ENCODE measurements at places on chromosomes 13 and 19. TPM values are rescaled to one million over a fixed set of nuclear protein-coding genes. Genes with fewer than 3 reads are reported as not detected.

DNA sequence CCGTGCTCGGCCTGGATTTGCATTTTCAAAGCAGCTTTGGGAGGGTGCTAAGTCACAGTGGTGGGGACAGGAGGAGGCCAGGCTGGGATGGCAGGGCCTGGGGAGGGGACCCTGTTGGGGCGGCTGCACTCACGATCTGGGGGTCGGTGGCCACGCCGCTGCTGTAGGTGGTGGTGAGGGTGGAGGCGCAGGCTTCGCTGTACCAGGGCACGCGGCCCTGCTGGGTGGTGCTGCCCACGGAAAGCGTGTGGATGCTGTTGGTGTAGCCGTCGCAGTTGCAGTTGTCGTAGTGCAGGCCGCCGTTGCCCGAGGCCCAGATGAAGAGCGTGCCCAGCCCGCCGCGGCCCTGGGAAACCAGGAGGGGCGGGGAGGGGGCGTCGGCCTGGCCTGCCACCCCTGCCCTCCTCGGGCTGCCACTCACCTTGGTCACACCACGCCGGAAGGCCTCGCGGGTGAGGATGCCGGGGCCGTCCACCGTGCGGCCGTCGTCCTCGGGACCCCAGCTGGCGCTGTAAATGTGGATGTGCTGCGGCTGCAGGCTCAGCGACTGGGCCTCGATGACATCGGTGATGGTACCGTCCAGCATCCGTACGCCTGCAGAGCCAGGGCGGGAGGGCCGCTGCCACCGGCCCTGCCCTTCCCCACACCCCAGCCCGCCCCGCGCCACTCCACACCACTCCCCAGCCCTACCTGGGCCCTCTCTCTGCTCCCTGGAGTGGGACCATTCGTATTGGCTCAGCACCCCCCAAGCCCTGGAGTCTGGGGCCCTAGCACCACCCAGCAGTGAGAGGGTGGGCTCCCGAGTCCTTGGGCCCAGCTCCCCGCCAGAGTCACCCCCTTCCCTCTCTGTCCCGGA lies 3.2 kb downstream of the PCSK4 start:
- no peak for DNase-seq
- H3K27me3 ChIP-seq: no peaks in the 10 kb centered on the region
- peaks cover 17% of the 10 kb centered on the region for H3K4me1 ChIP-seq

DNA sequence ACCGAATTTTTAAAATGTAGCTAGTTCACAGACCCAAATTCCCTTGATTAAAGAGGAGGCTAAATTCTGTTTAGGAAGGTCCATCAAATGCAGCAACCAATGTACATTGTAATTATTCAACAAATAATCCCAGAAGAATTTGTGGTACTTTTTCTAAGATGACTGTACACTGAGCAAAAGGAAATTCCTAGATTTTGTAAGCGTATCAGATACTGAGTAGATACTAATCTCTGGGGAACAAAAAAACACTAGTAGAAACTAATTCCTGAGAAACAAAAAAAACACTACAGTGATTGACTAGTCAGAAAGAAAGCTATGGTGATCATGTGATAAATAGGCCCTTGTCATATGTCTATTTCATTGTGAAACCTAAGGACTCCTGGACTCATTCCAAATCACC lies 246.1 kb downstream of the PCDH17 start:
- H3K36me3 ChIP-seq: no peaks in the 10 kb centered on the region
- no peaks in the 10 kb centered on the region for H3K4me1 ChIP-seq
- no peaks in the 10 kb centered on the region for H3K27me3 ChIP-seq
- H3K27ac ChIP-seq: no peak overlapping the region

GRCh38 chr19:55344444-55344843 lies 4.8 kb downstream of the KMT5C start:
- no peak overlapping the region for H3K27ac ChIP-seq
- no peak overlapping the region for H3K4me3 ChIP-seq
- peaks cover 14% of the 10 kb centered on the region for H3K36me3 ChIP-seq

- no peaks in the 10 kb centered on the region for H3K36me3 ChIP-seq
- no peak overlapping the region for H3K27ac ChIP-seq
- H3K4me3 ChIP-seq: no peak overlapping the region
- DNase-seq: no peak
- H3K4me1 ChIP-seq: peaks cover 5% of the 10 kb centered on the region
Observed at GRCh38 chr13:113161433-113161832, 3.0 kb downstream of the PROZ start.

DNA sequence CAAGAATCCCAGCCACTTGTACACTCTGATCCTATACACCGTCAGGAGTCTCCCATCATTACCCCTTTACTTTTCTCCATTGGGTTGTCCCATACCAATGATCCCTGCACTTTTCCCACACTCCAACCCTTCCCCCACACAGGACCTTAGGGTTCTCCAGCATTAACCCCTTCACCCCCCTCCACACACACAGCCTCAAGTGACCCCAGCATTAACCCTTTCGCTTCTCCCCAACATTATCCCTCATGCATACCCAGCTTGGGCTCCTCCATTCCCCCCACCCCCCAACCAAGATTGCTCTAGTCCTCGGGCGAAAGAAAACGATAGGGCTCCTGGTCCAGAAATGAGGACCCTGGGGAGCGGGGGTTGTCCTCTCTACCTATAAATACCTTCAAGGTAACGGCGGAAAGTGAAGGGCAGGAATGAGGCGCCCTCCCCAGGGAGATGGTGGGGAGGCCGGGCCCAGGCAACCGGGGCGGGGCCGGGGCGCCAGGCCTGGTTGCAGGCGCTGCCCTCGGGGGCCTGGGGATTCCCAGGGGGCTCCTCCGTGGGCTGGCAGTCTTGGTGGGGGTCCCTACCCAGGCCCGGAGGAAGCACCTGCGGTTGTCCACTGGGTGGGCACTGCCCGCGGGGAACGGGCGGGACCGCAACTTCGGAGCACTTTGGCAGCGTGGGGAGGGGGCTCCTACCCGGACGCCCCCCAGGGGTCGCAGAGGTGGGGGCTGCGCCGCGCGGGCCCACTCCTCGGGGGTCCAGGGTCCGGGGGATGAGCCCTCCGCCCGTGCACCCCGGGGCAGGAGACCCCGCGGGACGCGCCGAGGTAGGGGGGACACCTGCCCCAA lies 757 bp downstream of the WIZ start:
- no peaks in the 10 kb centered on the region for H3K36me3 ChIP-seq
- no peaks in the 10 kb centered on the region for H3K27me3 ChIP-seq
- no peak for DNase-seq
- no peaks in the 10 kb centered on the region for H3K4me1 ChIP-seq
- peak overlapping the region; percentile 89 for H3K27ac ChIP-seq
- H3K4me3 ChIP-seq: peak overlapping the region; percentile 41

The SELENOV gene
- total RNA-seq: not detected

The VASP gene
- total RNA-seq: 61.7 TPM

- no peak overlapping the region for H3K27ac ChIP-seq
- no peaks in the 10 kb centered on the region for H3K4me1 ChIP-seq
- DNase-seq: no peak
- H3K4me3 ChIP-seq: no peak overlapping the region
Observed at GRCh38 chr13:40813667-40814454, 24.4 kb downstream of the SLC25A15 start.

DNA sequence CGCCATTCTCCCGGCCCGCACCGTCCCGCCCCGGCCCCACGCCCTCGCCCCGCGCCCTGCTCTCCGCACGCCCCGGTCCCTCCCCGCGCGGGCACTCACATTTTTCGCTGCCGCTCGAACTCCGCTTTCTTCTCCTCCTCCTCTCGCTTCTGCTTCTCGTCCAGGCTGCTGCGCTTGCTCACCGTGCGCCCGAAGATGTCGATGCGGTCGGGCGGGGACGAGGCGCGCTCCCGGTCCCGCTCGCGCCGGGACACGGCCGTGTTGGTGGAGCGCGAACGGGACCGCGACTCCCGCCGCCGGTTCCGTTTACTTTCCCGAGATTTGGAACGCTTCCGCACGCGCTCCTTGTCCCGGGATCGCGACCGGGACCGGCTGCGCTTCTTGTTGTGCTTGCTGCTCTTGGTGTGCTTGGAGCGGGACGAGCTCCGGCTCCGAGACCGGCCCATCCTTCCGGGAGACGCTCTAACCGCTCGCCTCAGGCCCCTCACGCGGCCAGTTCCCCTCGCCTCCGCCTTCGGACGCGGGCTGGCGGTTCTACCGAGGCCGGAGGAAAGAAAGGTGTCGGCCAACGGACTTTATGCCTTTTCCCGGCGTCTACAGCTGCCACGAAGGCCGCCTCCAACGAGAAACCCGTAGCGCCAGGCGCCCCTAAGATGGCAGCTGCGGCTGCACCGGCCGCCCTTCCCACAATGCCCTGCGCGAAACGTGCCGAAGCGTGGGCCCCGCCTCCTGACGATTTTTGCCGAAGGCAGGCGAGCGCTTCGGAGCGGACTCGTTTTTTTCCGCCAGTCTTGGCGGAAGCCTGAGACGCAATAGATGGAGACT lies at the start of gene ARGLU1:
ARGLU1 (minus strand) TSS at position 664 of the 825 bp plus-strand sequence; CDS start at position 446, 218 bp downstream.
- peak within 1 kb of the TSS; percentile 78 for H3K4me3 ChIP-seq
- H3K4me1 ChIP-seq: peaks cover 45% of the 10 kb centered on the region
- H3K27me3 ChIP-seq: no peaks in the 10 kb centered on the region
- H3K27ac ChIP-seq: peak within 1 kb of the TSS; percentile 99
- peak; percentile 92 for DNase-seq

GRCh38 chr13:64482373-64482772 lies 2747.8 kb downstream of the PCDH9 start:
- no peaks in the 10 kb centered on the region for H3K4me1 ChIP-seq
- H3K27me3 ChIP-seq: no peaks in the 10 kb centered on the region
- no peak for DNase-seq

- DNase-seq: no peak
- no peak overlapping the region for H3K4me3 ChIP-seq
- H3K4me1 ChIP-seq: no peaks in the 10 kb centered on the region
- no peaks in the 10 kb centered on the region for H3K27me3 ChIP-seq
- H3K27ac ChIP-seq: no peak overlapping the region
- peaks cover 8% of the 10 kb centered on the region for H3K36me3 ChIP-seq
Observed at GRCh38 chr13:102680842-102681740, 13.8 kb downstream of the METTL21C start.

DNA sequence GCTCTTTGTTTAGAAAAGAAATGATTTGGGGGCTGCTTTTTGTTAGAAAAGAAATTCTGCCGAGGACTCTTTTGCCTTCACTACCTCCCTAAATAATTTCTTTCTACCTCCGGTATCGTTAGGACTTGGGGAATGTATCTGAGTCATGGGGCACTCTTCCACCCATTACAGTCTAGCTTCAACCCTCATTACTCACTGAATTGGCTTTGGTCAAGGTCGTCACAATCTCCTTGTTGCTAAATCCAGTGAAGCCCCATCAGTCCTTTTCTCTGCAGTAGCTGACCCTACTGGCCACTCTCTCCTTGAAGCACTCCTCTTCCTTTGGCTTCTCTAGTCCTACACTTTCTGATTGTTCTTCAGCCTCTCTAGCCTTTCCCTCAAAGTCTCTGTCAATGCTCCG lies 34.0 kb downstream of the WDR87 start:
- no peak for DNase-seq
- no peak overlapping the region for H3K27ac ChIP-seq
- no peaks in the 10 kb centered on the region for H3K4me1 ChIP-seq
- H3K4me3 ChIP-seq: no peak overlapping the region
- no peaks in the 10 kb centered on the region for H3K36me3 ChIP-seq

The IGFLR1 gene
- 1.8 TPM for total RNA-seq

DNA sequence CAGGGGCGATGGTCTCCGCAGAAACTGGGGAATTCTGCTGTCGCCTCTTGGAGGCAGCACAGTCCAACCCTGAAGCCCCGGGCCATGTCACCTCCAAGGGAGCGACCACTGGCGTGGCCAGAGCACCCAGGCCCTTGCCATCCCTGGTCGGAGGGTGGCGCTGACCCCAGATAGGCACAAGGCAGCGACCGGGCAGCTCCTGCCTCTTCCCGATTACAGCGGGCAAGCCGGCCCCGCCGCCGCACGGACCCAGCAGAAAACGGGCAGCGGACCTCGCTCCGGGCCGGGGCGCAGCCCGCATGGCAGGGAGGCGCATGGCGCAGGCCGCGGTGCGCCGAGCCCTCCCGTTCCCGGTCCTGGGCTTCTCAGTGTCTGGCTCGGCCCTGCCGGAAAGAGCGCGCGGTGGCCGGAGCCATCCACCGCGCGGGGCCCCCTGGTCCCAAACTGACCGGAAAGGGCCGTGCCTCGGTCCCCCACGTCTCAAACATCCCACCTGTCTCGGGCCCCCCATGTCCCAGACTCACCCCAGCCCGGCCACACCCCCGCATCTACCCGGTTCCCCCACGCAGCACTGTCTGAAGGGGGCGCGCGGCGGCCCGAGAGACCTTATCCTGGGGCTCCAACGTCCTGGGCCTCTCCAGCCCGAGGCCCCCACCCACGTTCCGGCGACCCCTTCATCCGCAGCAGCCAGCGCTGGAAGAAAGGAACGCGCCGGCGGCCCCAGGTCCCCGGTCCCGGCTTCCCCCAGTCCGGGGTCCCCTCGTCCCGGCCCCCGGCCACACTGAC lies 727 bp downstream of the CERS1 start:
- no peaks in the 10 kb centered on the region for H3K27me3 ChIP-seq
- H3K27ac ChIP-seq: peak overlapping the region; percentile 16
- peaks cover 32% of the 10 kb centered on the region for H3K4me1 ChIP-seq
- peaks cover 11% of the 10 kb centered on the region for H3K36me3 ChIP-seq
- DNase-seq: no peak
- H3K4me3 ChIP-seq: peak overlapping the region; percentile 29

The SMIM44 gene
- total RNA-seq: not detected

DNA sequence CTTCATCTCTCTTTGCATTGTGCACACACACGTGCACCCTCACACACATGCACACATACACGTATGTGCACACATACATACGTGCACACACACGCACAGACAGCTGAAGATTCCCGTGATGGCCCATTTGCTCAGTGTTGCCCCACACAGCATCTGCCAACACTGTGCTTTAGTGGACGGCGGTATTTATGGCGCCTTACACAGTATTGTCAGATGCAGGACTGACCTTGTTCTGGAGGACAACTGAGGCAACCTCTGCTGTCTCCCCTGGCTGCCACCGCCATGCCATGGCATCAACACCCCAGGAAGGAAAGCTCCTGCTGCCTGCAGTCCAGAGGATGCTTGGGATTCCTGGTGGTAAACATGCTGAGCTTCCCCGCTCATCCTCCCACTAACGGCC lies 316.4 kb downstream of the TEX29 start:
- H3K4me3 ChIP-seq: no peak overlapping the region
- no peaks in the 10 kb centered on the region for H3K4me1 ChIP-seq
- no peak for DNase-seq

The COMP gene
- total RNA-seq: 7.8 TPM

- no peaks in the 10 kb centered on the region for H3K27me3 ChIP-seq
- H3K27ac ChIP-seq: no peak overlapping the region
- H3K4me3 ChIP-seq: no peak overlapping the region
- no peak for DNase-seq
Observed at GRCh38 chr19:33503030-33503429, 18.6 kb downstream of the PEPD start.

GRCh38 chr13:93388701-93389100 lies 162.1 kb downstream of the GPC6 start:
- H3K4me3 ChIP-seq: no peak overlapping the region
- no peak for DNase-seq
- H3K36me3 ChIP-seq: no peaks in the 10 kb centered on the region

The DAND5 gene
- 10.7 TPM for total RNA-seq

Data from right atrium auricular region (tissue), 2 donors.